Upper lobe of left lung (tissue), 6 donors: ENCODE measurements at places on chromosomes 2 and 18. TPM values are rescaled to one million over a fixed set of nuclear protein-coding genes. Genes with fewer than 3 reads are reported as not detected.

CCDC150 gene
- total RNA-seq = 2.1 TPM

FSIP2 gene
- total RNA-seq = 0.79 TPM

KCNJ3 gene
- not detected for total RNA-seq

KCNE4 gene
- total RNA-seq = 0.20 TPM

POLE4 gene
- total RNA-seq = 79.3 TPM

CYP26B1 gene
- not detected for total RNA-seq

CTLA4 gene
- 0.33 TPM for total RNA-seq

CYP1B1 gene
- 30.3 TPM for total RNA-seq

NBEAL1 gene
- total RNA-seq = 92.2 TPM

TUBB8B gene
- not detected for total RNA-seq

IL36B gene
- total RNA-seq = not detected

AOX1 gene
- total RNA-seq = 8.7 TPM

IGFBP5 gene
- total RNA-seq = 85.0 TPM

PROC gene
- not detected for total RNA-seq

NLRC4 gene
- total RNA-seq = 18.8 TPM

SLC40A1 gene
- 139 TPM for total RNA-seq

IRS1 gene
- total RNA-seq = 12.2 TPM

CYTIP gene
- total RNA-seq = 32.2 TPM

SMAD7 gene
- total RNA-seq = 54.9 TPM

SP140L gene
- 38.8 TPM for total RNA-seq

EFHD1 gene
- total RNA-seq = 3.7 TPM

SLC4A5 gene
- total RNA-seq = 47.1 TPM

CDH19 gene
- total RNA-seq = 3.1 TPM

SULT1C4 gene
- 15.4 TPM for total RNA-seq

ERFE gene
- not detected for total RNA-seq

RAB1A gene
- total RNA-seq = 52.5 TPM

CLEC4F gene
- 0.15 TPM for total RNA-seq
